NCI-H446 treated with DMSO at 0.1 percent for 48 hours (cell line): ENCODE measurements at places on chromosomes 16 and 17.

- no peak for DNase-seq
These were observed 11.4 kb downstream of the TBX21 start for GRCh38 chr17:47744168-47745036.

DNA sequence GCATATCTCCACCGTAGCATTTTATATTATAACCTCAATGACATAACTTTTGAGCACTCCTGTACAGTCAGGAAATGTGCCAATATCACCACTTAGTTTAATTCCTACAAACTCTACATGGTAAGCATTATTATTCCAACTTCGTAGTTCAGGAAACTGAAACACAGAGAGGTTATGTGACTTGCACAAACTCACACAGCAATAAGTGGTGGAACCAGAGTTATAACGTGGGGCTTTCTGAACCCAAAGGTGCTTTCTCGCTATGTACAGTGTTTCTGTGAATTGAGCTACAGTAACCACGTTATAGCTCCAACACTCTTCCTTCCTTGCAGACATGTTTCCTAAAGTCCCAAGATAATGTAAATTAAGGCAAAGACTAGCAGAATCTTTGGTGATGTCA, 330.2 kb downstream of the GRIN2A start:
- DNase-seq, result no peak

GRCh38 chr16:87322833-87323726, 5.9 kb upstream of the C16orf95 start:
- DNase-seq, result no peak

DNA sequence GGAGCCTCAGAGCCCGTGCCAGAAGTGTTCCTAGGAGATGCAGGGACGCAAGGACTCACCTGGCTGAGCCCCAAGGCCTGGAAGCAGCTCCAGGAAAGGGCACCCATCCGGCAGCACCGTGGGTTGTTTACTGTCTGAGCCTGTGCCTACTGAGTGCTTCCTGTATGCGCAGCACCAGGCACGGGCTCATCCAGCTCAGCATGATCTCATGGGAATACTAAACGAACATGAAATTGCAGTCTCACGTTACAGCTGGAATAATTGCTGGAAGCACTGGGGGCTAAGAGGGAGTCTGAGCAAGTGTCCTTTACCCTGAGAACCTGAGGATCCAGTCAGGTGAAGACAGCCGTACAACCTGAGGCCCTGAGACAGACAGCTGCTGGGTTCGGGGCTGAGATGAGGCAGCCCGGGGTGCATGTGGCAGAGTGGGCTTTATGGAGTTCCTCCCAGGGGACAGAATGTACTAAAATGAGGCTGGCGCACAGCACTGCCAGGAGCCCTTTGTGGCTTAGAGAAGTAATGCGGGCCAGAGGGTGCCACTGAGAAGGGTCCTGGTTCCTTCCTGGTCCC, 5.4 kb downstream of the CTRL start:
- no peak for DNase-seq

- no peak for DNase-seq
These were observed 210.4 kb downstream of the GSG1L start for GRCh38 chr16:27853101-27853500.

DNA sequence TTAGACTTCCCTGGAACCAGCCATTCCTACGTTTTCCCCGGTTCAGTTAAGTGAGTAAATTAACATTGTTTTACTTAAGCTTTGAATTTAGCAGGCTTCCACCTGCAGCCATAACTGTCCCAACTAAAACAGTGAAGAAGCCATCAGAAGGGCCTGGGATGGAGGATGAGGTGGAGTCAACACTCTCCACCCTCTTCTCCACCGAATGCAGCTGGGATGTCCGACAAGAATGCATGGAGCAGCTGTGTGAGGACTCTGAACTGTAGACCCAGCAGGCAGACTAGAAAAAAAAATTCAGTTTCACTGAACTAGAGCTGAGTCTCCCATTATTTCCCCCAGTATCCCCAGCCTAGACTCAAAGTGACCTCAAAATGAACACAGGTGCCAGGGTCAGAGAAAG, 114.8 kb downstream of the C16orf95 start:
- DNase-seq, result no peak

- DNase-seq, result no peak
These were observed 13.2 kb upstream of the AURKB start for GRCh38 chr17:8223356-8224126.

- no peak for DNase-seq
These were observed 1.9 kb downstream of the HS3ST3A1 start for GRCh38 chr17:13599864-13600263.

- no peak for DNase-seq
These were observed 117.3 kb upstream of the CACNG5 start for GRCh38 chr17:66717641-66718058.

DNA sequence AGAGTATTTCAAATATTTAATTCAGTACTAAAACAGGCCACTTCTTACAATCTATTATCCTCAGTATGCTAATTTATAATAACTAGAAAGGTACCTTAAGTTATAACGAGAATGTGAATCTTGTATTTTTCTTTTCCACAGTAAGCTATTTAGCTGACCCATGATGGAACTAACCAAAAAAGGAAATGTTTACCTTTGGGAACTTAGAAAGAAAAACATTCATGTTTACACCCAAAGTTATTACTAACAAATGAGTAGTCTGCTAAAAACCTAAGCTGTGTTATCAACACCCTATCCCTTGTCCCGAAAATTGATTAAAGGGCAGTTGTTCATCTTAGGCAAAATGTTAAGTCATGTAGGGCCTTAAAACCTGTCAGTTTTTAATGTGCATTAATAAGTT, 8.1 kb downstream of the GNA13 start:
- DNase-seq, result no peak

DNA sequence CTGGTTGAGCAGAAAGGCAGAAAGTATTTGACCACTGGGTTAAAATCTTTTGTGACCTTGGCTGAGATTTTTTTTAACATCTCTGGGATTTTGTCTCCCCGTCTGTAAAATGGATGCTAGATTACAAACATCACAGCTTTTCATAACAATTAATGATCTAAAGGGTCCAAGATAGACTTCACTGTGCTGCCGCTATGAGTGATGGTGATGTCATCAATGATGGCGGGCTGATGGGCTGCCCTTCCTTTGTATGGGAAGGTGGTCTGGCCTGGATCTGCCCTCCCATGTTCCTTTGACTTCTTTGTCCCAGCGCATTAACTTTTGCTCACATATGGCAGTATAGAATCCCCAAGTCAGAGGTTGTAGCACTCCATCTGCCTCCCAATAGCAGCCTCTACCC, 116.7 kb downstream of the IRX5 start:
- no peak for DNase-seq

DNA sequence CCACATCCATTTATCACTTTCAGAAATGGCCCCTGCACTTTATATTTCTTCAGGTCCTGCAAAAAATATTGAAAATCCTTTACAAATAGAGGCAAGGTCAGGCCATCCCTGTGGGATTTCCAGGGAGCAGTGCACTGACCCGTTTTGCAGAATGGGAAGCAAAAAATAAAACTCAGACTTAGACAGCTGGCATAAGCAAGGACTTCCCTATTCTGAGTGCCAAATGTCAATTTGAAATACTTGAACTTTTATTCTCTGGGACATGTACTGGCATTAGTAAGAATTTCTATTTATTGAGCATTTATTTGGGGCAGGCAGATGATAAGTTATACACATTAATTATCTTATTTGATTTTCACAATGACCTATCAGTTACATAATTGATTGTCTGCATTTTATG, 32.4 kb downstream of the PRKCB start:
- DNase-seq, result no peak

DNA sequence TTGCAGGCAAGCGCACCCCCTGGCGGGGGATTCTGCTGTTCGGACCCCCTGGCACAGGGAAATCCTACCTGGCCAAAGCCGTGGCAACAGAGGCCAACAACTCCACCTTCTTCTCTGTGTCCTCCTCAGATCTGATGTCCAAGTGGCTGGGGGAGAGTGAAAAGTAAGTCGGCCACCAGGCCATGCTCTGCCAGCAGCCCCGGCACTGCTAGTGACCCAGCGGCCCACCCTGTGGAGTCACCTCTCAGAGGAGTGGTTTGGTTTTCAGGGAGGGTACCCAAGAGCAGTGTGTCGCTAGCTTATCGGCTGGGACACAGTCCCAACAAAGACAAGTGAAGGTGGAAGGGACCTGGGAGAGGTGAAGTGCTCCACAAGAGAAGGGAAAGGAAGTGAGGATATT, 8.2 kb downstream of the VPS4A start:
- no peak for DNase-seq

GRCh38 chr17:17474341-17474740, 2.5 kb upstream of the MED9 start:
- no peak for DNase-seq

- no peak for DNase-seq
These were observed 555 bp upstream of the NCBP3 start for GRCh38 chr17:3846437-3847164.
